T follicular helper cell (primary cell): ENCODE measurements at places on chromosomes 1 and 21.

- DNase-seq: no peak
These were observed 35.7 kb upstream of the CNN3 start for GRCh38 chr1:94962409-94963265.

- DNase-seq: no peak
These were observed 23.6 kb downstream of the SLC37A1 start for GRCh38 chr21:42537106-42537742.

- DNase-seq: no peak
These were observed 561.6 kb downstream of the PLA2G4A start for GRCh38 chr1:187390215-187390818.

DNA sequence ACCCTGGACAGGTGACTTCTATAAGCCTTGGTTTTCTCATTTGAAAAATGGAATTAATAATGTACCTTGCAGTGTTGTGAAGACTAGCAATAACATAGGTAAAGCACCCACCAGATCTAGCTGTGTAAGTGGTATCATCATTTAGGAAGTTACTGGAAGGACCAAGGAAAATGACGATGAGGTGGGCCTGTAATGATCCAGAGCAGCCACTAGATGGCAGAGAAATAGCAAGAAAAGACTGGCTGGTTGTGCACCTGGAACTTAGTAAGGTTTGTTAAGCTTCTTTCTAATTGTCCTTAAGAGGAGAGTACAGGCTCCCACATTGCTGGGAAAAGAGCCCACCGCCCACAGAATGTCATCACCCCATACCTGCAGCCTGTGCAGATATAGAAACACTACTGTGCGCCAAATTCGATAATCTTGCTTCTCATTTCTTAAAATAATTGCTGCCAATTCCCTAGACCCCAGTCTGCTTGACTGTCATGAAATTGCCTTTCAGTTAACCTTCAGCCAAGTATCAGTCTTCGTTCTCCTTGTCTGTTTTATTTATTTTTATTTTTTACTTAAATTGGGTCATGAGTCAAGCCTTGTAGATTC lies 37.2 kb downstream of the WNT4 start:
- DNase-seq: peak; percentile 12

DNA sequence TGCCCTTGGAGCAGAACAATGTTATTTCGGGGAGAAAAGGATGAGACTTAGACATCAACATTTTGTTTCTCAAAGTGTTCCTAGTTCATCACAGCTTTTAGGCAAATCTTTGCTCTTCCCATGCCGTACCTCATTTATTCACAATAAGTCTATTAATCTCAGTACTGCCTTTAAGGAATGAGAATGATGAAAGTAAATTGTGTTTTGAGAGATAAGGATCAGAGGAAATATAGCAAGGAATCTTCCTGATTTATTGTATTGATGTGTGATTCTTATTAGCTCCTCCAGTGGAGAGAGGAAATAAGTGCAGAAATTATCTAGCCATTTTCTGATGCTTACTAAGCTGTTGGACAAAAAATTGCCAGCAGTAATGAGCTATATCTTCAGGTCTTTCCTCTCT lies 2.0 kb downstream of the POLR3C start:
- no peak for DNase-seq

GRCh38 chr1:220483700-220484099 lies 44.2 kb upstream of the MARK1 start:
- DNase-seq: no peak

DNA sequence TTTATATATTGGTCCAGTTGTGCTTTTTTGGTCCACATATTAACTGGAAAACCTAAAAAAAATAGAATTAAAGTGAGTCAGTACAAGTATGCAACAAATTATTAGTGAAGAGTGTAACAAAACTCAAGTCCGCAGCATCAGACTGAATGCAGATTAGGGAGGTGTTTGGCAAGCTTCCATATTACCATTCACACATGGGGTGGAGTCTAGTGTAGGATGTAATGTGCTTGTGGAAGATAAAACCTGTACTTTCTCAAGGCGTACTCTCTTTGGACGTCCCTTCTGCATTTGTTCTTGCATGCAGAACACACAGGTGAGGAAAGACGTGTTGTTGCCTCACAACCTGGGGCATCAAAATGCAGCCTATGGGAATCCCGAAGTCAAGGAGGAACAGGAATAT lies 668.7 kb downstream of the MRPL39 start:
- no peak for DNase-seq

GRCh38 chr21:42063191-42063570 lies 7.9 kb upstream of the UMODL1 start:
- DNase-seq: no peak

DNA sequence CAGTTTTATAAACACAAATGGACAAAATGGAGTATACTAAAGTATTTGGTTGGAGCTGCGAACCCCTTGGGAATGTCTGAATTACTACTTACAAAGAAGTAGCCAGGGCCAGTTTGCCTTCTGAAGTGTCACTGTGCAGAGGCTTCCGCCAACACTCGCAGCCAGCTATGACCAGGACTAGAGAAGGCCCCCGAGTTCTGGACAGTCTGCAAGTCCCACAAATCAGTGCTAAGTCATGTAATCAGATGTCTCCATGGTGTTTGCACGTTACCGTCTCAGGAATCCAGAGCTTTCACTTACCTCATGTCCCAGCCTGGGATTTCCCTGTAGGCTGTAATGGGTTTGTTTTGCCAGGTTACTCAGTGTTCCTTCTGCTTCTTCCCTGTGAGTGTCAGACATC lies 106.6 kb upstream of the SPAG17 start:
- DNase-seq: no peak

DNA sequence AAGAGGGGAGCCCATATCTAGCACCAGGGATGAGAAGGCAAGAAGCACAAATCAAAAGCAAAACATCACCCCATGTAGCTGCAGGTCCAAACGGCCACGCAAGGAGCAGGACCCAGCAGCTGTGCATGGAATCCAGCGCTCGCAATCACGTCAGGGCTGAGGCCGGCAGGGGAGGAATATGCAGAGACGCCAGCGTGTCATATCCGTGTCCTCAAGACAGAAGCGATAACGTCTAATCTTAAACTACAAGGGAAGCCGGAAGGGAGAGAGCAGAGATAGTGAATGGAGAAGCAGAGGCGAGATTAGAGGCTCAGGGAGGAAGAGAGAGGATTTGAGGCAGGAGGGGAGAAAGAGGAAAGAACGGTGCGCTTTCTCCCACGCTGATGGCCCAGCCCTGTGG lies 39.1 kb downstream of the FBXO2 start:
- no peak for DNase-seq

- DNase-seq: no peak
These were observed 255.1 kb upstream of the CSF3R start for GRCh38 chr1:36737767-36738166.

- no peak for DNase-seq
These were observed 3.7 kb upstream of the TEKT2 start for GRCh38 chr1:36080236-36080635.

DNA sequence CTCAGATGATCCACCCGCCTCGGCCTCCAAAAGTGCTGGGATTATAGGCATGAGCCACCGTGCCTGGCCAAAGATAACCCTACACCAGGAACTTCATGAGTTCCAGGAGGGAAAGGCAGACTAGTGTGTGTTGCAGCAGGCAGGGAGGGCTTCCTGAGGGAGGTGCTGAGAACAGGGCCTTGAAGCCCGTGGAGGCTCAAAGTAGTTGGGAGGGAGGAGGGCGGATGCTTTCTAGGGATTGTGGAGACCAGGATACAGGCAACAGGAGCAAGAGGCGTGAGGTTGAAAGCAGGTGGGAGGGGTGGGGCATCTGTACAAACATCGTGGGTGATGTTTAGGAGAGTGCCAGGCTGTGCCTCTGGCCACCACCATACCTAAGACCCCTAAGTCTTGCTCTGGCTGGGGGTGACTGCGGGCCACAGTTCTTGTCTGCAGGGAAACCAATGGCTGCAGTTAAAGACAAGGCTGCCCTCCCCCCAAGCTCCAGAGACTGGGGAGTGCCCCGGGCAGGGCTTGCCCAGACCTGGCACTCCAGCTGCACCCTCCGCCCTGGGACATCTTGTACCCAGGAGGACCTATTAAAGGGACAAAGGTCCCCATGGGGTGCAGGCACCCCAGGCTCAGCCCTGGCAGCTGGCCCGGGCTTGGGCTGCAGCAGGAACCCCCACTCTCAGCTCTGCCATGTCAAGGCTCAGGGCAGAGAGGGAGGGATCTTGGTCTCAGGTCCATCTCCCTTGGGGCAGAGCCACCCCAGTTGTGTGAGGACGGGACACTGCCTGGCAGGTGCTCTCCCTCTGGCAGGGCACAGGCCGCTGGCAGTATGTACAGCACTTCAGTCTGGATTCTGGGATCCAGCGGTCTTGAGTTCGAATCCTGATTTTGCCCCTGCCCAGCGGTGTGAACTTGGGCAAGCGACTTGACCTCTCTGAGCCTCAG lies 22.1 kb upstream of the CASZ1 start:
- DNase-seq: no peak
